ENCODE measurements at places on chromosomes 12 and 14.

- DNase-seq: no peak
These were observed 81.3 kb downstream of the MOK start for GRCh38 chr14:102223682-102224081.

- DNase-seq: no peak
These were observed 233.6 kb downstream of the MED13L start for GRCh38 chr12:116043659-116044535.

GRCh38 chr14:75547552-75548250 lies 25.4 kb downstream of the BATF start:
- no peak for DNase-seq

DNA sequence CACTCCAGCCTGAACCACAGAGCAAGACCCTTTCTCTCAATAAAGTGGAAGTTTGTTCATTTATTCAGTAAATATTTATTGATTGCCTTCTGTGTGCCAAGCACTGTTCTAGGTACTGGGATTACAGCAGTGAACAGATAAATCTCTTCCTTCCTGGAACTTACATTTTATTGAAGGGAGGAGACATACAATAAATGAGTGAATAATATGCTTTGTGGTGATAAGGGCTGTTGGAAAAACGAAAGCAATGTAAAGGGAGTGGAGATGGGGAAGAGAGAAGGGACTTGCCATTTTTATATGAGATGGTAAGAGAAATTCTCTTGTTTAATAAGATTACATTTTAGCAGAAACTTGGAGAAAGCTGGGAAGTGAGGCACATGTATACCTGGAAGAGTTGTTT lies 1.6 kb downstream of the GSKIP start:
- no peak for DNase-seq

- no peak for DNase-seq
These were observed 270.8 kb downstream of the FOXG1 start for GRCh38 chr14:29037411-29037810.

GRCh38 chr12:16560273-16560672 lies 45.7 kb downstream of the LMO3 start:
- no peak for DNase-seq

DNA sequence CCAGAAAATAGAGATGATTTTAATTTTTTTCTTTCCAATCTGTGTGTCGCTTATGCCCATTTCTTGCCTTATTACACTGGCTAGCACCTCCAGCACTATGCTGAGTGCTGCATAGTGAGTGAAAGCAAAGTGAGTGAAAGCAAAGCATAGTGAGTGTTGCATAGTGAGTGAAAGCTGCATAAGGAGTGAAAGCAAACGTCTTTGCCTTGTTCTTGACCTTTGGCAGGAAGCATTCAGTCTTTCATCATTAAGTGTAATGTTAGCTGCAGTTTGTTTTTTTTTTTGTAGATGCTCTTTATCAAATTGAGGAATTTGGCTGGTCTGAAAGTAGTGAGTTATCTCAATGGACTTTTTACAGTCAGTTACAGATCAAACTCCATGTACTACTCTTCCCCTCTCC lies 6.9 kb upstream of the CORO1C start:
- DNase-seq: no peak

- DNase-seq: no peak
These were observed 28.6 kb downstream of the TDG start for GRCh38 chr12:103994235-103994634.

DNA sequence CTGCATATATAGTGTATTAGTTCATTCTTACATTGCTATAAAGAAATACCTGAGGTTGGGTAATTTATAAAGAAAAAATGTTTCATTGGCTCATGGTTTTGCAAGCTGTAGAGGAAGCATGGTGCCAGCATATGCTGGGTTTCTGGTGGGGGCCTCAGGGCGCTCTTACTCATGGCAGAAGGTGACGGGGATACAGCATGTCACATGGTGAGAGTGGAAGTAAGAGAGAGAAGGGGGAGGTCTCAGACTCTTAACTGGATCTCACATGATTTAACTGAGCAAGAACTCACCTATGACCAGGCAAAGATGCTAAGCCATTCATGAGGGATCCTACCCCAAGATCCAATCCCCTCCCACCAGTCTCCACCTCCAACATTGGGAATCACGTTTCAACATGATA lies 15.9 kb upstream of the PAWR start:
- DNase-seq: no peak

DNA sequence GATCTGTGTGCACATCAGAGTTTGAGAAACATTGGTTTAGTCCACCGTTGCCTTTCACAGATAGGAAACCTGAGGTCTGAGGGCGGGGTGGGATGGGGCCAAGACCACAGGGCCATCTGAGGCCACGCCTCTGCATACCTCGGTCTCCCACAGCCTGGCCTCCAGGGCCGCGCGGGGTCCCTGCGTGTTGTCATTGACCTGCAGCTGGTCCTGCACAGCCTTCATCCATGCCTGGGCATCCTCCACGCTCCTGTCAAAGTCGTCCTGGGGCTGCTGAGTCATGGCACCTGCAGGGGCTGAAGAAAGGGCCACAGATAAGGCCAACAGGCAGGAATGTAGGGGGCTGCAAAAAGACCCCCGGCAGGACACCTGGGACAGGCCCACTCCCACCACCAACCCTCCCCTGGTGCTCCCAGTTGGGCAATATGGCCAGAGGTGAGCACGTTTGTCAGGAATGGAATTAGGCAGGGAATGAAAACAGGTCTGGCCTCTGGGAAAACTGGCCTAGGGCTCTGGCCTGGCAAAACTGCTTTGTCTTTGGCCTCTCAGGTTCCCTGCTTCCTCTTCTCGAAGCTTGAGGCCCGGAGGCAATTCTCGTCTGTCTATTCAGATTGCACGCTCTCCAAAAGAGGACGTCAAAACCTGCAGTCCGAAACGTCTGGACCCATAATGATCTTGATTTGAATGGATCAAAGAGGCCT lies 40.8 kb downstream of the SYNE3 start:
- no peak for DNase-seq

GRCh38 chr12:28242496-28243309 lies 52.4 kb downstream of the CCDC91 start:
- DNase-seq: no peak
